ENCODE measurements at places on chromosomes 6 and 20. TPM values are rescaled to one million over a fixed set of nuclear protein-coding genes. Genes with fewer than 3 reads are reported as not detected.

The PRKN gene
- total RNA-seq, result 0.63 TPM

The SIRPG gene
- not detected for total RNA-seq

The DNAH8 gene
- not detected for total RNA-seq

DNA sequence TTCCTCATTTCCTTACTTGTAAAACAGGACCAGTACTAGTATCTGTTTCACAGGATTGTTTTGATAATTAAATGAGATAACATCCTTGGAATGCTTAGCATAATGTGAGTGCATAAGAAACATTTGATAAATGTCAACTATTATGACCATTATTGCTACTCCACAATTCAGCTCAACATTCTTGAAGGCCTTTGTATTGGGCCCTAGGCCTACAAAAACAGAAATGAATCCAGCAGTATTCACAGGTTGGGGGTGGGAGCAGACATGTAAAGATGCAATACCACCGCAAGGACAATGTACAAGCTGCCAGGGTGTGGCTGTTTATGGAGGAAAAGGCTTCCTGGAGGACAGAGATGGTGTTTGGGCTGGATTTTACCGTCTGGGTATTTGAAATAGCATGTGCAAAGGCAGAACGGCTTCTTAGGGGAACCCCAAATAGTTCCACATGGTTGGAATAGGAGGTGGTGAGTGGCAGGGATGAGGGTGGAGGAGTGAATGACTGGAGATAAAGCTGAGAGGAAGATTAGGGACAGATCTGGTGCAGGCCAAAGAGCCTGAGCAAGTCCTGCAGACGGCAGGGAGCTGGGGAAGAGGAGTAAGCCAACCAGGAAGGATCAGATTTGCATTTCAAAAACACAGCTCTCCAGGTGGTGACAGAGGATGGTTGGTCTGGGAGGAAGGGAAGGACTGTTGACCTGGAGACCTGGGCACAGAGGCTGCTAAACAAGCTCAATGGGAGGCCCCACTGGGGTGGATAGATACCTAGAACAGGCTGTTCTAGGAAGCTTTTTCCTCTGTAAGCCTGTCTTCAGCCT lies 57.0 kb upstream of the EPB41L1 start:
- peak; percentile 47 for DNase-seq

The CNR1 gene
- total RNA-seq, result not detected

GRCh38 chr6:37507690-37508421 lies 8.2 kb upstream of the CCDC167 start:
- DNase-seq, result no peak

The ZSWIM1 gene
- total RNA-seq, result 8.9 TPM

The BPIFB2 gene
- not detected for total RNA-seq

The FAM209A gene
- total RNA-seq, result not detected

DNA sequence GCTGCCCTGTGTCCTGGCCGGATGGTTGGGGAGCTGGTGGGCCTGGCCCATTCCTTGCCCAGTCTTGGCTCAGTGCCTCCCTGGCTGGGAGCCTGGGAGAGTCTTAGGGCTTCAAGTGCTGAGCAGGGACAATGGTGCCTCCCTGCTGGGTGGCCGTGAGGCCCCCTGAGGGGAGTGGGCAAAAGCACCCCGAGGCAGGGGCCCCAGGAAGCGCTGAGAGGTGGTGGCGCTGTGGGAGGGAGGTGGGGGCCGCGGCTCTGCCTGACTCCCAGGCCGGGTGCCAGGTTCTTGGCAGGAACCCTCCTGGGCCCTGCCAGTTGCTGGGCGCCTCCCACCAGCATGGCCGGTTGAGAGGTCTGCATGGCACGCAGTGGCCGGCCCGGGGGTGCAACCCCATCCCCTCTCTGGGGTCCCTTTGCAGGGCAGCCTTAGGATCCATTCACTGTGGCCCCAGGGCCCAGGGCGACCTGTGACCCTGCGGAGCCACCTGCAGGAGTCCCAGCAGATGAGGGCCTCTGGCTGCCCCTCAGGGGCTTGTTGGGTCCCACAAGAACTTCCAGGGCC lies 9.2 kb upstream of the RPS21 start:
- DNase-seq, result no peak

GRCh38 chr6:168826726-168827585 lies 386.0 kb downstream of the SMOC2 start:
- DNase-seq, result no peak

DNA sequence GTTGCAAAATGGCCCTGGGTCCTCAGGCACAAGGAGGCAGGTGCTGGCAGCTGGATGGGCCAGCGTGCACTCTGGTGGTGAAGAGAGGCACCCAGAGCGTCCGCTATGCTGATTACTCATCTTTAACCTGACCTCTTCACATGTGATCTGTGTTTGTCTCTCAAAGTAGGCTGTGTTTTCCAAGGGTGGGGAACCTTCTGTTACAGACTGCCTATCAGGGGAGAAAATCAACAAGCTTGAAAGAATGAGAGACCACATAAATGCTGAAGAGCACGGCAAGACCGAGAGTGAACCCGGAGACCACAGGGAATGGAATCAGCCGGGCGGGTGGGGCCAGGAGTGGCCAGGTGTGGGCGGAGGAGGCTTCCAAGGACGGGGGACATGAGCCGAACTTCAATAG lies 16.2 kb downstream of the BNIP5 start:
- no peak for DNase-seq

The OPRL1 gene
- total RNA-seq, result 1.1 TPM

DNA sequence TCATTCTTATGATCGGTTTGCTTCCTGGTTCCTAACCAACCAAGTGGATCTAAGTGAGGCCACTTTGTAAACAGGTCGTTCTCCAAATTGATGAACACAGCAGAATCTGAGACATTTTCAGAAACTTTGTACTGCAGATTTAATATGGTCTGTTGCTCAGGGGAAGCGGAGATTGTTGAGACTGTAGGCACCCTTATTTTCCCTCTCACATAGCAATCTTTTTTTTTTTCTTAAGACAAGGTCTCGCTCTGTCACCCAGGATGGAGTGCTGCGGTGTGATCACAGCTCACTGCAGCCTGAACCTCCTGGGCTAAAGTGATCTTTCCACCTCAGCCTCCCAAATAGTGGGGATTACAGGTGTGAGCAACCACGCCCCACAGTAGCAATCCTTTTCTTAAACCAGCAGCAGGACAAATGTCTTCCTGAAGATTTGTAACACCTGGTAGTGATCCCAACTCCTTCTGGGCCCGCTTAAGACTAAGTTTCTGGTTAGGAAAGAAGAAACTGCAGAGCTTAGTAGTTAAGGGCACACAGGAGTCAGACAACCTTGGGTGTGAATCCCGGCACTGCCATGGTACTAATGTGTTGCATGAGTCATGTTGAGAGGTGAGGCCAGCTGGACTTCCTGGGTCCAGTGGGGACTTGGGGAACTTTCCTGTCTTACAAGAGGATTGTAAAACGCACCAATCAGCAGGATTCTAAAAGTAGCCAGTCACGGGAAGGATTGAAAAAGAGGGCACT lies 48.4 kb upstream of the EZR start:
- no peak for DNase-seq

DNA sequence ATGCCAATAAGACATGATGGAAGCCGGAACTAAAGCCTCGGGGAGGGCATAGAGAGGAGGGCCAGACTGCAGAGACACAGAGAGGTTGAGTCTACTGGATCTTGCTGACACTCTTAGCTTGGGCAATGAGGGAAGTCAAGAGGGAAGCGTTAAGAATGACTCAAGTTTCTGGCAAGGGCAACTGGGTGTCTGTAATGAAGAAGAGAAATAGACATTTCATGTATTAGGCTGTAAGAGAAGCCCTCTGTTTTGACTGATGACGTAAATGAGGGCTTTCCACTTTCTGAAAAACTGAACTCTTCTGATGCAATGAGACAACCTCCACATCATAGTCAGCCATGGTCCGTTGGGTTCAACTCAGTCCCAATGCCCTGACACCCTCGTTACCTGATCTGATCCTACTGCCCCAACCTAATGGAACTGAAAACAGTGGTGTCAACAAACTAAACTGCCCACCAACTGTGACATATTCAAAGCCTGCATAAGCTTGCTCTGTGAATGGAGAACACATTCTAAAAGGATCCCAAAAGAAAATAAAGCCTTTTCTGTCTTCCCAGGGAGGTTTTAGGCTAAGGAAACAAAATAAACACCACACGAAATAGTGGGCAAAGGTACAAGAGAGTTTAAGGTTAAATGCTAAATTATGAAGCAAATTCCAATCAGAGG lies 45.8 kb upstream of the PNRC1 start:
- peak; percentile 95 for DNase-seq

The GSTA2 gene
- total RNA-seq, result 0.11 TPM

- peak; percentile 45 for DNase-seq
Measured at GRCh38 chr6:116764961-116765841, at the start of gene FAM162B. FAM162B (minus strand) TSS chr6:116765719; CDS start chr6:116765576, 143 bp downstream.
